ENCODE measurements at places on chromosomes 7 and 10.

GRCh38 chr7:27161214-27161720 is 4.1 kb downstream of the HOXA9 start:
- no peak for DNase-seq

- no peak for DNase-seq
These were observed 36.8 kb downstream of the AFAP1L2 start for GRCh38 chr10:114367351-114368056.

DNA sequence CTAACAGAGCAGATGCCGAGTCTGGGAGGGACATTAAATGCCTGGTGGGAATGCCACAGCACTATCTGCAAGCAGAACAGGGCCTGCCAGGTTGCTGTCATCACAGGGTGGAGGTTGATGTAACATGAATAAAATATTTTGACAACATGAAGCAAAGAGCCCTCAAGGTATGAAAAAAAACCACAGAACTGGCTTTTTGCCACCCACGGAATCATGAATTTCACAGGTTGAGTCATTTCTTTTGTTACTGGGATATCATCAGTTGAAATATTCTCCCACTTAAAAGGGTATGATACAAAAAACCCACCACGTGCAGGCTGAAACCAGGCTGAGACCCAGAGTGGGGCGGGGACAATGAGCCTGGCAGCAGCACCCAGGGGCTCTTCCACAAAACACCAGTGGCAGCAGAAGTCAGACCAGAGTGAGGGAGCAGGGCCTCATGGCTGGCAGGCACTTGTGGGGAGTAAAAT is 220.1 kb downstream of the TNS3 start:
- no peak for DNase-seq

DNA sequence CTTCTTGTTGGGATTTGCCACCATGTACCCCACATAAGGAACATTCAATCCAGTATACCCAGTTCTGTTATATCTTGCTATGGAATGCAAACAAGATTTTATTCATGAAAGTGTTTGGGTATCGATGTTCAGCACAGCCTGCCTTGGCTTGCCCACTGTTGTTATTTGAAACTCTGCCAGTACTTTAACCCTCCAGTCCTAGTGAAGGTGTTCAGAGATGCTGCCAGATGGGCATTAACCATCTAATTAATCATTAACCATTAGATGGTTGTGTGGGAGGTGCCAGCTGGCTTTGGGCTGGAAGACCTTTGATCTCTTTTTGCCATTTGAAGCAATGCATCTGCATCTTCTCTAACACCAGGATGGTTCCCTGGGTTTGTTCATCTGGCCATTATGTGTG is 363.0 kb downstream of the SH2D4B start:
- DNase-seq = no peak

DNA sequence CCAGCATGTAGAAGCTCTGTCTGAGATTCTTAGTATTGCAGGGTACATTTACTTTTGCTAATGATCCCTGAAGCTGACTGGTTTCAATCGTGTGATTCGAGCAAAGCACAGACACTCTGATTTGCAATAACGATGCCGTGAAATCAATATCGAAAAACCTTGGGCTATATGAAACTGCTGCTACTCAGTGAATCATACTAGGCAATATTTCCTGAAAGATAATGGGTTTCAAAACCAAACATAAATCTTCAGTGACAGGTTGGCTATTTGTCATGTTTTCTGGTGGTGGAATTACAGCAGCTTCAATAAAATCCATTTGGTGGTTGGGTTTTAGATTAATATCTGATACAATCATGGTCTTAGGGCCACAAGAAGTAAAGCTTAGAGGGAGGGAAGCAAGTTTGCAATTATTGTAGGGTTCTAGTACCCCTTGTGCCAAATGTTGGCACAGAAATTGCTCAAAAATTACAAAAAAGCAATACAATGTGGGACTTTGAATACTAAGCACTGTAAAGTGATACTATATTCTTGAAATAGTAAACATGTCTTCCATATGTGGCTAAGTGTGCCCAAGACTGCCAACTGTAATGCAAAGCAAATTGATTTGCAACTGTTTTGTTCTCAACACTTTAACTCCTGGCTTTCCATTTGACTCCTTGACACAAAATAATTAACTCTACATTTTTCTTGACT is 112.4 kb upstream of the JAZF1 start:
- DNase-seq = no peak

DNA sequence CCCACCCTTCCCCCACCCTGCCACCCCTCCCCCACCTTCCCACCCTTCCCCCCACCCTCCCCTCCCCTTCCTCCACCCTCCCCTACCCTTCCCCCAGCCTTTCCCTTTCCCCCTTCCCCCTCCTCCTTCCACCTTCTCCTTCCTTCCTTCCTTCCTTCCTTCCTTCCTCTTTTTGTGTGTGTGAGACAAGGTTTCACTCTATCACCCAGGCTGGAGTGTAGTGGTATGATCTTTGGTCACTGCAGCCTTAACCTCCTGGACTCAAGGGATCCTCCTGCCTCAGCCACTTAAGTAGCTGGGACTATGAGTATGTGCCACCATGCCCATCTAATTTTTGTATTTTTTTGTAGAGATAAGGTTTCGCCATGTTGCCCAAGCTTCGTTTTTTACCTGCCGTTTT is 35.2 kb downstream of the CYP17A1 start:
- DNase-seq = no peak

Data from activated CD8-positive, alpha-beta memory T cell treated with anti-CD3 and anti-CD28 coated beads for 4 hours (primary cell).